ENCODE measurements at places on chromosomes 5 and 9.

GRCh38 chr5:142634216-142635011 is 51.5 kb downstream of the FGF1 start:
- DNase-seq = no peak

- DNase-seq = no peak
Observed at GRCh38 chr5:33725806-33726205, 166.0 kb downstream of the ADAMTS12 start.

DNA sequence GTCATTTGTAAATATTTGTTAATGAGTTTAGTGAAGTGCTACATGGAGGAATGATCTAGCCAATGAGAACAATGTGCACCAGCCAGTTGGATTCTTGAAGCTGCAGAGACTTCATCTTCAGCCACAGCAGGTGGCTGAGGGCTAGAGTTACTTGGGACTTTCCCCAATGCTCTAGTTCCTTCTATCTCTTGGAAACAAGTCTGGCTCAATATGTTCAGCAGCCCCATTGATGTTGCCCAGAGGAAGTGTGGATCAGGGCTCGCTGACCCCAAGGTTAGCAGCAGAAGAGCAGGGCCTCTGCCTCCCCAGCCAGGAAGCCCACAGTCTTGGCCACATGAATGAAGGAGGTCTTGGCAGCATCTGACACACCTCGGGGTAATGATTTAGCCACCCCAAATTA is 117.5 kb downstream of the SLC1A3 start:
- DNase-seq = no peak

DNA sequence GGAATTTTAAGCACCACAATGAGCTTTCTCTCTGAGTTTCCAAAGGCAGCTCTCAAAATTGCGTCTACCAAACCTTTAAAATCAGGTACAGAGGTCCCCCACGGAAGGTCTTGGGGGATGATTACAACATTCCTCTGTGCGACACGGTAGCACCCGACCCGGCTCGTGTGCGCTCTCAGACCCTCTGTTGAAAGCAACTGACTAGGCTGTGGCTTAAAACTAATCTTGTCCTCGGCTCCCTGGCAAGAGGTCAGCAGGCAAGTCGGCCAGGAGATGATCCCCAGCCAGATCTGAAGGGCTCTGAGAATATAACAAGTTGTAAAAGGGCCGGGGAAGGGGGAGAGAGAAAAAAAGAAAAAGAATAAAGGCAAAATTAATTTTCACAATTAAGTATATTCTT is 92.6 kb upstream of the LMX1B start:
- DNase-seq = no peak

DNA sequence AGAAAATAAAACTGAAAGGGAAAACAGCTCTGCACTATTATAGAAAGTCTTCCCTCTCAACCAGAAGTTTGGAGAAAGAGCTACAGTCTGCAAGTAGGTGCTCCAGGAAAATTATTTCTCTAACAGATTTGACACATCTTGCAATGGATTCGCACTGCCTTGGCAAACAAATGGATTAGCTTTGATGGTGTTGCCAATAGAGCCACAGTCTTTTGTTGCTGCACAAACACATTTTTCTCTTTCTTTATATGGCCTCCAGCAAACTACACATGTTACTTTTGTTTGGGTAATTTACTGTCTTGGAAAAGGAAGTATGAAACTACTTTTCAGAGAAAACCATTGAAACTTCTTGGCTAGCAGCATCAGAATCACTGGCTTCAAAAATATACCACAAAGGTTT is 523.1 kb downstream of the EFNA5 start:
- no peak for DNase-seq

DNA sequence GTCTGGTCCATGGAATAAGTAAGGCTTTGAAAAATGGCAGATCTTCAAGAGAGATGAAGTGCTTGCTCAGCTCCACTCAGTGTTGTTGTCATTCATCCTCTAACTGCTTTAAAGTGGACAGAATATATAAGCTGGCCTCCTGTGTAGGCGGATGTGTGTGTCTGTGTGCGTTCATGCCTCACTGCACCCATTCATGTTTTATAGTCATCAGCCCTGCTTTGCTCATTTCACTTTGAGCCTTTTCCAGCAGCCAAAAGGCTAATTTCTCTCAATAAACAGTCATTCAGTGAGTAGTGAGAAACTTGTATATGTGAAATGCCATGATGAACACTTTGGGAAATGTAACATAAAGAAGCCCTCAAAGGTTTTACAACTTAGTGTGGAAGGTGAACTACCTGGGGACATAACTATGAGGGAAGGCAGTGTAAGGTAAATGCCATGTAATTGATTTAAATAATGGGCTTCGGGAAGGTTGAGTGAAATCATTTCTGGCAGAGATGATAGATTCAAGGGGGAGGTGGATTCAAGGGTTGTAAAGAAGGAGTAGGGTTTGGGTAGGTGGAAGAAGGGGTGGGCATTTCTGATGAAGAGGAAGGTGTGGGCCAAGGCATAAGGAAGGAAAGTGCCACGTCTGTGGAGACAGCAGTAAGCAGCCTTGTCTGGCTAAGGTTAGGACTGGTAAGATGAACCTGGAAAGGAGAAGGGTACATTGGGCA is 15.7 kb downstream of the TTC23L start:
- DNase-seq = no peak

DNA sequence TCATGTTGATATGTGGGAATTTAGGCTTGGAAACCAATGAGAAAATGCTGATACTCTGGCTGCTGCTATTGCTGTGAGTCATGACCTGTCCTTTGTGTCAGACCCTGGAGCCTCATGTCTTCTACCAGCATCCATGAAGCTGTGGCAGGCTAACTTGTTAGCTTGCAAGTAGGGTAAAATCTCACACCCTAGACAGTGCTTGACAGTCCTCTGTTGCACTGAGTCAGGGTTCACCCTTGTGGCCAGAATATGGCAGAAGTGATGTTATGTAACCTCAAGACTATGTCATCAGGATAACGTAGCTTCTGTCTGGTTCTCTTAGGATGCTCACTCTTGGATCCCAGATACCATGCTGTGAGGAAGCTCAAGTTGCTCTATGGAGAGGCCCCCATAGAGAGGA is 110.8 kb downstream of the LHX2 start:
- DNase-seq = no peak

DNA sequence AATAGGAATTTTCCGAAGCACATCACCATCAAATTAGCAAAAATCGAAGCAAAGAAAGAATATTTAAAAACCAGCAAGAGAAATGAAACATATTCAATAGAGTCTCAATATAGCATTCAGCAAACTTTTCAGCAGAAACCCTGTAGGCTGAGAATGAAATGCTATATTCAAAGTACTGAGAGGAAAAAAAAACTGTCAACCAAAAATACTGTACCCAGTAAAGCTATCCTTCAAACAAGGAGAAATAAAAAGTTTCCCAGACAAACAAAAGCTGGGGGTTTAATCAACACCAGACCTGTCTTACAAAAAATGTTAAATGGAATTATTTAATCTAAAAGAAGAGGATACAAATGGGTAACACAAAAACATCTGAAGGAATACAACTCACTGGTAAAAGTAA is 116.0 kb downstream of the TRPM3 start:
- no peak for DNase-seq

DNA sequence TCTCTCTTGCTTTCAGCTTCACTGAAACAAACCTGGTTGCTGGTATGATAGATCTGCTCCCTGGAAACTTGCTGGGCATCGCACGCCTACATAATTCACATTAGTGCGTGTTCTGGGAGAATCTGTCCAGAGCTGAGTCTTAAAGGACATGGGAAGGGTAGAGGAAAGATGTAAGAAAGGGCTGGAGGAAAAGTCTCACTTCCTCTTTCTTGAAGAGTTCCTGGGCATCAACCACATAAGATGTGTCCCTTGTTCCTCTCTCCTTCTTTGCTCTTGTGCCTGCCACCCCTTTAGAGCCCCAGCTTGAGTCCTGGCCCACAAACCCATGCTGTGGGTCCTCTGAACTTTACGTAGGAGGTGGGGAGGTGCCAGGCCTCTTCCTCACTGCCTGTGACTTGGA is 205.3 kb upstream of the PANK3 start:
- DNase-seq = no peak

GRCh38 chr5:118033686-118034338 is 954.5 kb downstream of the DTWD2 start:
- DNase-seq = no peak

- peak; percentile 52 for DNase-seq
Observed at GRCh38 chr9:92965759-92966517, 18.6 kb downstream of the FGD3 start.

- no peak for DNase-seq
Observed at GRCh38 chr5:168648576-168648975, 69.4 kb upstream of the PANK3 start.

- DNase-seq = no peak
Observed at GRCh38 chr5:15574806-15575325, 74.9 kb downstream of the FBXL7 start.

DNA sequence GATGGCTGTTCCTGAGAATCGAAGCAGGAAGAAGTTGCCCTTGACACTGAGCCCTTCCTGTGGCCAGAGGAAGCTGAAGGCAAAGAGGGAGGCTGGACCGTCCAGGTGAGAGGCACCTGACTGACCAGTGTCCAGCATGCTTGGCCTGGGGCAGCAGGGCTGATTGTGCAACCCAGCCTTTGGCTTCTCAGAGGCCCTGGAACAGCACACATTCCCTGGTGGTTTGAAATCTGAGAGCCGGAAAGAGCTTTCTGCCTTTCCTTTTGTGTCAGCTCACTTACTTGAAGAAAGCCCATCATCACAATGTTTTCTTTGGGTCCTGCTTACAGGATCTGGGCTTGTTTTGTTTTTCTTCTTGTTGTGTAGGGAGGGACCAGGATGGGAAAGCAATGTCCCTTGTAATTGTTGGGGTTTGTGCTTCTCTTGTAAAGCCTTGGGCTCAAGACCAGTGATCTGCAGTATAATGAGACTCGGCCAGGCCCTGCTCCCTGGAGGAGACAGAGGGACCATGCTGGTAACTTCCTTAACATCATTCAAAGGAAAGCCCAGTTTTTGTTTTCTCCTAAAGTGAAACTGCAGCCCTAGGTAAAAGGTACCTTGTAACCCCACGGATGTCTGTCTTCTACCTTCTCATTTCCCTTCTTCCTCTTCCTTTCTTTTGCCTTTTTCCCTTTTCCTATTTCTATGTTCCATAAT is 213.7 kb downstream of the NXNL2 start:
- DNase-seq = peak; percentile 85

GRCh38 chr5:127042593-127042992 is 12.2 kb upstream of the MARCHF3 start:
- DNase-seq = no peak

DNA sequence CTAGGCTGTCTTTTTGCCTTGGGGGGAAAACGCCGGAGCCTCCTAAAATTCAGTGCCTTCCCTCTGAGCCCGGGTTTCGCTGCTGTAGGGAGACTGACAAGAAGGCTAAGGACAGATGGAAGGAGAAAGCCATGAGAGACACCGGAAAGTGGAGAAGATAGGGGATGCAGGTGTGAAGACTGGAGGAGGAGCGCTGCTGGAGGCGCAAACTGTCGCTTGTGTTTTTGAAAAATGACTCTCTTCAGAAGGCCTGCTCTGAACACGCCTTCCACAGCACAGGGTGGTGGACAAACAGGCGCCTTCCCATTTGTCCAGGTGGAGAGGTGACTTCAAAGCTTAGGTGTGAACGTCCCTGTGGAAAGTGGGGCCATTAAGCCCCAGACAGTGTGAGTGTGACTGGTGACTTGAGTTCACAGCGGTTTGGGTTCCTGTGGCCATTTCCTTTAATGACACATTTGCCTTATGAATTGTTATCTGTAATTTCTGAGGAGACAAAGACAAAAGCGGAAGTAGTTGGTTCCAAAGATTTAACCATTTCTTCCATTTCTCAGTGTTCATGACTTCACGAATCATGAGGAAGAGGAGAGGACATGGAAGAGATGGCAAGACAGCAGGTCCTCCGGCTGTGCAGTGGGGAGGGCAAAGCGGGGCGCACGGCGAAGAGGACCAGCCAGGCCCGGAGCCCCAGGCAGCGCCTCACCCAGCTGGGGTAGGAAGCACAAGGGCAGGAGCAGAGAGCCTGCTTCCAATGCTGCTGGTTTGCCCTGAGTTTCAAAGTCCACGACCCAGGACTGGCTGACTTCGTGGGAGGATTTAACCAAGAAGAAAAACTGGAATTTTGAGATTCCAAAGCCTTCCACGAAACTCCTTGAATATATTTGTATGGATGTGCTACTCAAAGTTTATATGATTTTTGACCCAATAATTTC is 27.8 kb upstream of the SEMA4D start:
- DNase-seq = no peak

DNA sequence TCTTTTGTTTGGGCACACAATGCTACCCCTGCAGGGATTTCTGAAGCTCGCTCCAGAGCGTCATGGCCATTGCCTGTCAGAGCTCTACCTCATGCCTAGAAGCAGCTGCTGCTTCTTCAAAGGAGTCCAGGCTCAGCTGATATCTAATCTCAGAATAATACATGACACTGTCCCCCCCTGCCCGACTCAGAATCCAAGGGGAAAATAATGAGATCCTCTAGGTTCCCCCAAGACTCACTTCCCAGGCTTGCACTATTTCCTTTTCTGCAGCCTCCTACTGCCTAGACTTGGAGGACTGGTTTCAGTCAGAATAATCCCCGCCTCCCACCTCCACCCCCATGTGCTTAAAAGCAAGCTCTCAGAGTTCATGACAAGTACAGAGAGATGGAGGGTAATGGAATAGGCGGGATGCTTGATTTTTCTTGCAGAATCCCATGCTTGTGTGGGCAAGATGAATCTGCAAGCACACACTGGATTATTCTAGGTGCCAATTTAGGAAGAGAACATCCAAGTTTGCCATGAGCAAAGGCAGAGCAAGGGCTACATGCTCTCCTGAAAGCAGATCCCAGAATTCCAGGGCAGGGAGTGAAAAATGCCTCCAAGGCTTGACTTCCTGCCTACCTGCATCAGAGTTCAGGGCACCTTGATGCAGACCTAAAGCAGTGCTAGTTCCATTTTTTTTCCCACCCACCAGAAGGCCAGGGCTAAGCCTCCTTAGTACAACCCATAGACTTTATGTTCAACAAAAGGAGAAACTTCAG is 97.4 kb upstream of the IFNK start:
- DNase-seq = no peak

GRCh38 chr9:72440378-72440777 is 75.4 kb upstream of the ZFAND5 start:
- no peak for DNase-seq

- DNase-seq = no peak
Observed at GRCh38 chr5:17912794-17913193, 278.5 kb downstream of the TAF11L14 start.

GRCh38 chr9:124442379-124442778 is 7.9 kb upstream of the ADGRD2 start:
- DNase-seq = no peak

DNA sequence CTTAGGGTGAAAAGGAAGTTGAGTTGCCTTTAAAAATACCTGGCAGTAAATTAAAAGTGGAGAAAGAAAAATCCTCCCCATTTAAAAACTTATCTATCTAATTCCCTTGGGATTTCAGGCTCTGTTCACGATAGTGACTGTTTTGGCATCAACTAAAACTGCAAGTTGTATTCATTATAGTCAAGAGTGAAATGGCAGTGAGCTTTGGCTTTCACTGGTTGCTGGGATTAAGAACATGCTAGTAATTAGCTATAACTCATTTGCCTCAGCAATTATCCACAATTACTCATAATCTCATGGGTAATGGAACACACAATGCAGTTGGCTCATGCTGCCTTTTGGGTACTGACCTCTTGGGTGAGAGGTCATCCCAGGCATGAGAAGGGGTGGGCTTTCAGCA is 250.1 kb downstream of the GAS1 start:
- no peak for DNase-seq

- DNase-seq = no peak
Observed at GRCh38 chr5:172389578-172390112, 64.7 kb downstream of the SH3PXD2B start.

Data from tibial artery (tissue), 4 donors.